Stimulated activated CD4-positive, alpha-beta T cell treated with anti-CD3 and anti-CD28 coated beads, Interleukin-15, amount 100 ng/mL, for 24 hours (primary cell): ENCODE measurements at places on chromosomes 5 and 9.

GRCh38 chr9:2621722-2622460, at the start of gene VLDLR:
VLDLR (plus strand) TSS chr9:2621787; CDS start chr9:2622190, 403 bp downstream.
- peak; percentile 52 for DNase-seq

- no peak for DNase-seq
Observed at GRCh38 chr9:20844916-20845315, 160.9 kb downstream of the FOCAD start.

GRCh38 chr5:118606940-118607339, 381.4 kb downstream of the DTWD2 start:
- no peak for DNase-seq

DNA sequence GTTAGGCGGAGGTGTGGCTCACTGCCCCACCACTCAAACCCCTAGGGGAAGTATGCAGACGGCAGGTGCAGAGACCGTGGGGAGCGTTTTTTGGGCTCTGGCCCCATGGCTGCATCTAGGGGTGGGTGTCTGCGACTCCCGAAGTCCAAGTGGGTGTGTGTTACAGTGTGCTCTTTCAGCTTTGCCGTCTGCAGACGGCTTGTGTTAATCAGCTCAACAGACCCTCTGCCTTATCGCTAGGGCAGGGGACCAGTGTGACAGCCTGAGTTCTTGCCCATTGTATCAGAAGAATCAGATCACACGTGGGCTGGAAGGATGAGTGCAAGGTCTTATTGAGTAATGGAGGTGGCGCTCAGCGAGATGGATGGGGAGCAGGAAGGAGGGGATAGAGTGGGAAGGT, 162.8 kb downstream of the ENC1 start:
- DNase-seq, result no peak

GRCh38 chr9:125558453-125559092, 148.4 kb downstream of the MAPKAP1 start:
- DNase-seq, result peak; percentile 60

DNA sequence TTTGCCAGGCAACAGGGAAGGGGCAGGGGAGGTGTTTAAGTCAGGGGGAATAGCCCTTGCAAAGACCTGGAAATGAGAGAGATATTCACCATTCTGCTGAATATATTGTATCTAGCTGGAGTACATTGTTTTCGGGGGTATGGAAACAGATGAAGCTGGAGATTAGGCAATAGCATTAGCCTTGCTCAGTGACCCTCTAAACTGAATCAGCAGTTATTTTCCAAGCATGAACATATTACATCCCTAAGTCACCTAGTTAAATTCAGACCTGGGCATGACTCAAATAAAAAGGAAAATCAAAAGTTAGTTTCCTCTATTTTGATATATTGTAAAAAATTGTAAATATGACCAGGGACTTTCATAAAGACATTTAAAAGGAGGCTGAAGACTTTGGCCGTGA, 544.6 kb upstream of the TRPC7 start:
- DNase-seq, result no peak

- no peak for DNase-seq
Observed at GRCh38 chr5:174601946-174602345, 122.4 kb upstream of the MSX2 start.

- no peak for DNase-seq
Observed at GRCh38 chr9:132615774-132616173, 33.4 kb downstream of the BARHL1 start.

DNA sequence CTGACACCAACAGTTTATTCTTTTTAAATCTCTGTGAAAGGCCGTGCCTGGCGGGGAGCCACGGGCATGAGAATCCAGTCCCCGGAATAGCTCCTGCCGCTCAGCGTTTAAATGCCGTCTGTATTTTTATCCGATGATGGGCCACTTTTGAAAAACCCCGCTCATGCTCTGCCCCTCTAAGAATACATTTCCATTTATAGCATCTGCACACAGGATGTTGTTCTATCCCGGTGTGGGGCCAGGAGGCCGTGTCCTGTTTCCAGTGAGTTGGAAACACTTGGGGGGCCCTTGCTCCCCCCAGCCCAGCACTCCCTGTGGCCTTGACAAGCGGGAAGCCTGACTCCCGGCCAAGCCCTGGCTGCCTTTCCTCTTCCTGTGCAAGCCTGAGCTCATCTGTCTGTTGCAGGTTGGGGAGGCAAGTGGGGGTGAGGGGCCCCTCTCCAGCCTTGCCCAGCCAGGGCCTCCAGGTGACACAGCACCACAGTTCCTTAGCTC, 39.0 kb downstream of the ERGIC1 start:
- DNase-seq, result no peak

DNA sequence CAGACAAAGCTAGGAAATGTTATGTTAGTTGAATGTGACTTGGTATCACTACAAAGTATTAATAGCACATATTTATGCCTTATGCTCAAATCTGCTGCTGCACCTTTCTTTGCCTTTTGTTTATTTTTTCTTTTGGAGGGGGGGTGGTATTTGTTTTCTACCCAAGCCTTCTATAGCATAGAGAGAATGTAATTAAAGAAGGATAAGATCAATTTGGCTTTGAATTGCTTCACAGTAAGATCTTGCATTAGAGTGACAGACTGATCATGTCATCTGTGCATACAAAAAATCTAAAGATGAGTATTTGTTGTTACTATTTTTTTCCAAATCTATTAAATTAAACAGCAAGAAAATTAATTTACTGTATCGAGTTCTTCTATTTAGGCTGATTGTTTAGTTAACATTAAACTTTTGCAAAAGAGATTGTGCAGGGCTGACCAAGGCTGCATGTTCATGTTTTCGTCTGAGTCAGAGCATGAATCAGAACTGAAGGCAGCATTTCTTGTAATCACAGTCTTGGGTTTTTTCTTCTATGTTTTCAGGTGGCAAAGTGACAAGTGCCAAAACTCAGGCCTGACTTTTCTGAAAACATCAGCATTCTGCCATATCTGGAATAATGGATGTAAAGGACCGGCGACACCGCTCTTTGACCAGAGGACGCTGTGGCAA, 1007.1 kb upstream of the WWC1 start:
- DNase-seq, result no peak

DNA sequence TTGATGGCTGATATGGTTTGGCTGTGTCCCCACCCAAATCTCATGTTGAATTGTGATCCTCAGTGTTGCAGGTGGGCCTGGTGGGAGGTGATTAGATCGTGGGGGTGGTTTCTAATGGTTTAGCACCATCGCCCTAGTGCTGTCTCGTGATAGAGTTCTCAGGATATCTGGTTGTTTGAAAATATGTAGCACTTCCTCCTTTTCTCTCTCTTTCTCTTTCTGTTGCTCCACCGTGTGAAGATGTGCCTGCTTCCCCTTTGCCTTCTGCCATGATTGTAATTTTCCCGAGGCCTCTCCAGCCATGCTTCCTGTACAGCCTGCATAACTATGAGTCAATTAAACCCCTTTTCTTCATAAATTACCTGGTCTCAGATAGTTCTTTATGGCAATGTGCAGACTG, 111.6 kb downstream of the SREK1 start:
- DNase-seq, result no peak

- no peak for DNase-seq
Observed at GRCh38 chr9:18849270-18849669, 183.7 kb downstream of the SAXO1 start.

DNA sequence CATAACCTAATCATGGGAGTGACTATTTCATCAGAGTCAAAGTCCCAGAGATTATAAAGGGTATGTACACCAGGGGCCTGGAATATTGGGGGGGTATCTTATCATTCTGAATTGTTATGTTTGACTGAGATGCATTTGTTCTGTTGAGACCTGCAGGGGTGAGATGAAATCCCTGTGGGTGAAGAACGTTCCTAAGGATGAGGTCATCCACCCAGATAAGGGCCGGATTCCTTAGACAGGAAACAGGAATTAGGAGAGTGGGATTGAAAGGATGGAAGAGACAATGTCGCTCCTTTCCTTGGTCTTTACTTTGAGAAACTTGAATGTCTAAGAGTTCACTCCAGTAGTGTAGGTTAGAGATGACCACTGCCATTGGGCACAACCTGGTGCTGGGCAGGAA, 54.7 kb downstream of the GAS1 start:
- no peak for DNase-seq

GRCh38 chr9:89886281-89886700, 281.5 kb downstream of the GADD45G start:
- no peak for DNase-seq

DNA sequence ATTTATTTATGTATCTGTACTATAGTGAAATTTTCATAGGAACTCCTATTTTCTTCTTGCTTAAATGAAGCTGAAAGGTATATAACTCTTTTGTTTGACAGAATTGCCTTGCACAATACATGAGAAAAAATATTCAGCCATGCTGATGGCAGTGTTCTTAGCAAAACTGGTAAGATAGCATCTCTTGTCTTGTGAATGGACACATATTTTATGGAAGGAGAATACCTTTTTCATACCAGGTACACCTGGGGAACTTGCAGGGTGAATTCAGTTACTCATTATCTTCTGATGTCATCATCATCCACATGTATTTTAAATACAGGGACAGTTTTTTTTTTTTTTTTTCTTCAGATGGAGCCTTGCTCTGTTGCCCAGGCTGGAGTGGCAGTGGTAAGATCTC, 49.4 kb downstream of the MAMDC2 start:
- no peak for DNase-seq
